ENCODE measurements at places on chromosomes 13 and 19.

GRCh38 chr13:99432609-99433542, 68.4 kb upstream of the TM9SF2 start:
- DNase-seq, result no peak

GRCh38 chr19:7349961-7350711, 1.4 kb downstream of the ARHGEF18 start:
- no peak for DNase-seq

DNA sequence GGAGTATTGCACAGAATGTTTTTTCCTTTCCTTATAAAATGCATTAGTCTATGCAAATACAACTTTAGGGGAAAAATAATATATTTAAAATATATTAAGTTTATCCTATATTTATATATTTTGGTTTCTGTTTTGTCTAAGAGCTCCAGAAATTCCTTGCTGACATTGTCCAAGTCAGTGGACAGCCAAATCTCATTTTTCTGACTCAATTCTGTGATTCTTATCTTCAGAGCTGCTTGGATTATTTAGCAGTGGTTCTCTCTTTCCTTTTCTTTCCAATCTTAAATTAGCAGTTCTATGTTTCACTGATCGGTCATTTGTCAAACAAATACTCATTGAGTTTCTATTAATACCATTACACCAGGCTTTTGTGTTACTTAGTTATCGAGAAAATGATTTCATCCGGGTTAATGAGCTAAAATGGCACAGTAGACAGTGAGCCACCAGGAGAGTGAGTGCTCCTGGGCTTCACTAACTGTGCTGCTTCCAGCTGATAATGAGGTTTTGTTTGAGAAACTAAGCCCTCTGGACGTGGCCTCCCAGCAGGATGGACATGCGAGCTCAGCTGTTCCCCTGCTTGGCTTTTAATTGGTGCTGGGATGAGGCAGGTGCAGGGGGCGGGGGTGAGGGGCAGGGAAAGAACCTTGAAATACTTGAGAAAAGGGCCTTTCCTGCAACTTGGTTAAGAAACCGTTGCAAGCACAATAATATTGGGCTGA, 44.0 kb downstream of the ATP11A start:
- DNase-seq, result peak; percentile 80

- DNase-seq, result no peak
Measured at GRCh38 chr13:45331123-45331619, 9.8 kb downstream of the TPT1 start.

DNA sequence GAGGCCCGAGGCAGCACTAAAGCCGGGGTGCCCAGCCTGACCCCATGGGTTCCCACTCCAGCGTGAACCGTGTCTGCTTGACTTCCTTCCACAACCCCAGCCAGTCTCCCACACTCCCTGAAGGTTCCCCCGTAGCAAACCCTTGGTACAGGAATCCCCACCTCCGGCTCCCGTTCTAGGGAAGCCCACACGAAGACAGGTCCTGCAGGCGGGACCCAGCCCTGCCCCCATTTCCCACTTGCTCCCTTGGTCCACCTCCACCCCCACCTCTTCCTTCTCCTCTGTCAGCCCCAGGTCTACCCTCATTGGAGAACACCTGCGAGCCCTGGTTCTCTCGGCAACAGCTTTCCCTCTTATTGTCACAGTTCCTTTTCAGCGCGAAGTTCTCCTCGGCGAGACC, 23.9 kb downstream of the C19orf81 start:
- no peak for DNase-seq

DNA sequence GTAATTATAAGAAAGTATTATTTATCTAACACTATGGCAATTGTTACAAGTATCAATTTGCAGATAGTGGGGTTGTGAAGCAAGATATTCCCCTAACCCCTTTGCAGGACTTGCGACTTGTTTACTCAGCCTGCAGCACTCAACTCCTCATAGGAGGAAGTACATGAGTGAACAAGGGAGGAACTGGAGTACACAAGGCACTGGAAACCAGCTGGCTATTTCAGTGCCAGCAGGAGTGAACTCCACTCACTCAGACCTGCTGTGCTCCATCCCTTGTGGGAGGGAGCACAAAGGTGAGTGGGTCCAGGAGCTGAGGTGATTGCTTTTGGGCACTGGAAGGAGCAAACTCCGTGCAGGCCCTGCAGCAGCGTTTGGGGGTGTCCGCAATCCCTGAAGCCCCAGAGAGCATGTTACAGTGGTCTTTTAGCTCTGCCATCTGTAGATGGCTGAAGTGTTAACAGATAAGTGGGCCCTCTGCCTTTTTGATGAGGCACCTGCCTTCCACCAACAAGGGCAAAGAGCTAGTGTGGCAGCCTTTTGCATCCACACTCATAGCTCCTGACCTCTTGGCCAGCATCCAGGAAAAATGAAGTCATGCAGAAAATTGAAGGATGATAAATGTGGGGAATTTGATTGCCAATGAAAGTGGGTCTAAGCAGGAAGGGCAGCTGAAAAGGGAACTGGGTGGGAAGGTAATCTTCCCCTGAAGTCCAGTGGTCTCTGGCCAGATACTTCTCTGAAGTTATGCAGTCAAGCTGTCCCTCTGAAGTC, 802.2 kb upstream of the MIR17HG start:
- DNase-seq, result peak; percentile 55

GRCh38 chr19:2016041-2016807, 710 bp upstream of the BTBD2 start:
- peak; percentile 78 for DNase-seq

DNA sequence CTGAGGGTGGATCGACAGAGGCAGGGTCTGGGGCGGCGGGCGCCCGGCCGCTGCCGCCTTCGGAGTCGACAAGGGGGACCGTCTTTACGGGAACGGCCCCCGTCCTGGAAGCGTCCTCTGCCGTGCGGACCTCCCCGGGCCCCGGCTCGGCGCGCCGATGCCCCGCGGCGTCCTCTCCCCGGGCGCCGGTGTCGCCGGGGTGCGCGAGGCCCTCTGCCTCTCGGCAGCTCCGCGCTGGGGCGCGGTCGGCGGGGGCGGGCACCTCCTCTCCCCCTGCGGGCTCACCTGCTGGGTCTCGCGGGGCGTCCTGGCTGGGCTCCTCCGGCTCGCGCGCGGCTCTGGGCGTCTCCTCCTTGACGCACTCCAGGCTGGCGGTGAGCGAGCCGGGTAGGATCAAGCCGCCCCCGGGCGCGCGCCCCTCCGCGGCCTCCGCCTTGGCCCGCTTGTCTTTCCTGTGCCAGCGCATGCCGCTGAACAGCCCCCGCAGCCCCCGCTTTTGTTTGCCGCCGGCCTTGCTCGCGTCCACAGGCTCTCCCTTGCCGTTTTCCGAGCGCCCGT, 1.5 kb downstream of the AMER2 start:
- peak; percentile 56 for DNase-seq

DNA sequence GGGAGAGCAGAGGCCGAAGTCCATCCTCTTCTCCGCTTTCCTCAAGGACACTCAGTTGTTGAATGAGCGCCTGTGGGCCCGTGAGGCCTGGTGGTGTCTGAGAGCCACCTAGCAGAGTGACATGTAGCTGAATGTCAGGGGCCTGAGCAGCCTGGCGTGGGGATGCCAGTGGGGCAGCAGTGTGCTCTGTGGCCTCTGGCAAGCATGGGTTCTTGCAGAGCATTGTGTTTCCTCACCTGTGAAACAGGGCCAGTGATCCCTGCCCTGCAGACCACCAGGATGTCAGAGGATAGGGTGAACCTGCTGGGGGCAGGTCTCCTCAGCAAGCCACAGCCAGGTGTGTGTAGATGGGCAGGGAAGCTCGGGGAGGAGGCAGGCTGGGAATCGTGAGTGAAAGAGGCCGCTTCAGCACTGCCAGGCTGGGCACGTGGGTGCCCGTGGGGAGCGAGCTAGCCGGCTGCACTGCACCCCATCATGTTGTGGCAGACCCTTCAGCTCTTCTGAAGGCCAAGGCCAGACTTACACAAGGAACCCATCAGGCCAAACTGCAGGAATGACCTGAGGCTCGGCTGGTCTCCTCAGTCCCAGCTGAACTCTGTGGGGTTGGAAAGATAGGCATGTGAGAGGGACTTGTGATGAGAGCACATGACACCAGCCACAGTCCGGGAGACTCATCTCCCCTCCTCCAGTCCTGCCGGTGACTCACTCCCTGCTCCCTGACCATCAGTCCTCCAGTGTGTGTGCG, 5.0 kb downstream of the PPP1R37 start:
- DNase-seq, result no peak

DNA sequence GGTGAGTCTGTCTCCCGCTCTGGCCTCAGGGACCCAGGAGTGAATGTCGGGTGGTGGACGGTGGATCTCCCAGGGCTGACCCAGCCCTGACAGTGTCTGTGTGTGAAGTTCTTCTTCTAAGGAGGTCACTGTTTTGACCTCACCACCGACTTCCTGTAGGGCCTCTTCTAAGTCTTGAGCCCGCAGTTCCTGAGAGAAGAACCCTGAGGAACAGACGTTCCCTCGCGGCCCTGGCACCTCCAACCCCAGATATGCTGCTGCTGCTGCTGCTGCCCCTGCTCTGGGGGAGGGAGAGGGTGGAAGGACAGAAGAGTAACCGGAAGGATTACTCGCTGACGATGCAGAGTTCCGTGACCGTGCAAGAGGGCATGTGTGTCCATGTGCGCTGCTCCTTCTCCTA, at the start of gene SIGLEC7:
Gene SIGLEC7 (plus strand): TSS at position 183 of the 400 bp plus-strand sequence. CDS start 69 bp downstream, at position 252.
- DNase-seq, result no peak

DNA sequence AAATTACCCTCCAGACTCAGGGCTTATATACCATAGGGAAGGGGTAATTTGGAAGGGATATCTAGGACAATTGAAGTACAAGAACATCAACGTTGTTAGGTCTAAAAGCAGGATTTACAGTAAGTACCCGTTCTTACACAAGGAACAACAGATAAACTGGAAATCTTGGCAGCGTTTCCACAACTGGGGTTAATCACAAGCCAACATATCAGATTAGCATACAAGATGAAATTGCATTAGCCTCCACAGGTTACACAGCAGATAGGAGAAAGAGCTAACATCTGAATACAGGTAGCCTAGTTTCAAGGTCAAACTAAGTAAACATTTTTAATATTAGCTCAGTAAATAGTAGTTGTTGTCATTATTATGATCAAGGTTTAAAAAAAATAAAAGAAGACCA, 1214.0 kb upstream of the PCDH20 start:
- no peak for DNase-seq

GRCh38 chr13:24226762-24227161, 66.2 kb downstream of the SPATA13 start:
- no peak for DNase-seq

GRCh38 chr19:33301900-33302174, 497 bp downstream of the CEBPA start:
- DNase-seq, result no peak

GRCh38 chr19:57389194-57389729, 392 bp upstream of the ZNF548 start:
- DNase-seq, result no peak

- peak; percentile 77 for DNase-seq
Measured at GRCh38 chr13:31982540-31982939, 49.0 kb upstream of the FRY start.

DNA sequence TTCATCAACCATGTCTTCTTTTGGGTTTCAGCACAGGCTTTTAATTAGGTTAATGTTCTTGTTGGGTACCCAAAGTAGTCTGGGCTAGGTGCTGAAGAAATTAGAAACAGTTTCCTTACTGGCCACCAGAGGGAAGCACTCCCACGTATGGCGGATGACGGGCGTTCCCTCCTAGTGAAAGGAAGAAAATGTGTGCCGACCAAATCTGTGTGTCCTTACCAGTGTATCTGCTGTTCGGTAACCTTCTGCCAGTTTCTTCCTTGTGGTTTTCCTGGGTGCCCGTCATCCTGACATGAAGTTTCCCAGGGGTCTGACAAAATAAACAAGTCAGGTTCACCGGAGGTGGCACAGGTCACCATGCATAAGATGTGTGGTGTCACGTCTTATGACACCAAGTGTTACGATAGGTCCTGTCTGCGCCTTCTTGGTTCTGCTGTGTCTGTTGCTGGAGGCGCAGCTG, 6.0 kb upstream of the WDR88 start:
- DNase-seq, result peak; percentile 79

DNA sequence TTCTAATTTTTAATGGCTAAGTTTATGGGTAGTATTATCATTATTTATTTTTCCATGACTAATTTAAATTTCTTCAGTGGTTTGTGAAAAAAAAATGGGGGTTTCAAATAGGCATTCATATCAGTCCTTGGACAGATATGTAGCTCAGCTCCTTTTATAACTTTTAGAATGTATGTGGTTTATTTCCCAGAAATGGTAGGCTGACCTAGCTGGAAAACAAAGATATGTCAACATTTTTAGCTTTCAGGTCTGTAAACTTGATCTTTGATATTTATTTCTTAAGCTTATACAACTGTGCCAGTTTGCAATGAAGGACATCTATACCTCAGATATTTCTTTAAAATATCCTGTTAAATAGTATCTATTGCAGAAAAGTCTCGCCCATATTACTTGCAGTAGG, 1815.5 kb downstream of the SLITRK5 start:
- DNase-seq, result no peak

- DNase-seq, result no peak
Measured at GRCh38 chr19:9789066-9789465, 20.5 kb upstream of the ZNF846 start.

GRCh38 chr13:107133950-107134349, 566.0 kb upstream of the ARGLU1 start:
- no peak for DNase-seq

- DNase-seq, result no peak
Measured at GRCh38 chr13:102696465-102696864, 1.6 kb upstream of the METTL21C start.

DNA sequence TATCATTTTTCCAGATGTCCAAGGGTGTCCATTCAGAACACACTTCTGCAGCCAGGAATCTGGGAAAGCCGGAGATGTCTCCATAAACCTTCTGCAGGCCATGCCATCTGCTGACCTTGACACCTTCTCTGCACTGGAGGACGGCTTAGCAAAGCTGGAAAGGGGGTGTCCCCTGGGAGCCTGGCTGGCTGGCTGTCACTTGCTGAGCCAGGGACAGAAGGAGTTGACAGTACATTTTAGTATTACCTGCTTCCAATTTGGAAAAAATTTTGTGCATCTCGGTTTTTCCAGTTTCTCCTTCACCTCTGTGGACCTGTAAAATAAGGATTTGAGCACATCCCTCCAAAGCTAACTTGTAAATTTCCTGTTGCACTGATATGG, 8.1 kb upstream of the CHST8 start:
- DNase-seq, result no peak

DNA sequence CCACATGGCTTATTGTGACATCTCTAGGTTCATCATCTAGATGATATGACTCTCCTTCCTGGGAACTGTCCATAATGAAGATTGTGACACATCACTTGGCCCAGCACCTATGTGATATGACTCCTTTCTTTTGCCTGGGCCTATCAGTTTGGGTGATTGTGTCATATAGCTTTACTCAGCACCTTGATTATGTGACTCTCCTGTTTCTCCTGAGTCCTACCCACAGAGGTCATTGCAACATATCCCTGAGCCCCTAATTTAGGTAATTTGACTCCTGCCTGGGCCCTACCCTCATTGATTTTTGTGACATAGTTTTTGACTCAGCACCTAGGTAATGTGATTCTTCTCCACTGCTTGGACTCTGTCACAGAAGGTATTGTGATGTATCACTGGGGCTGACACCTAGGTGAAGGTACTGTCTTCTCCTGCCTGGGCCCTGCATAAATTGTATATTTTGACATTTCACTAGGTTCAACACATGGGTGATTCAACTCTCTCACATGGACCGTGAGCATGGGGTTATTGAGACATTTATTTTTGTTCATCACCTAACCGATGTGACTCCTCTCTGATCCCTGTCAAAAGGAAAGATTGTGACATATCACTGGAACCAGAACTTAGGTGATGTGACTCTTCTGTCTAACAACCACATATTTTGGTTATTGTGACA, 26.2 kb upstream of the ZNF254 start:
- DNase-seq, result no peak

- DNase-seq, result no peak
Measured at GRCh38 chr19:16351133-16351809, 26.6 kb downstream of the KLF2 start.

GRCh38 chr13:32136061-32136460, 104.5 kb downstream of the FRY start:
- no peak for DNase-seq
